Activated T-cell treated with anti-CD3 and anti-CD28 coated beads, Interleukin-2, amount 50 U/mL, for 1 hour (primary cell): ENCODE measurements at places on chromosomes 3 and 15.

DNA sequence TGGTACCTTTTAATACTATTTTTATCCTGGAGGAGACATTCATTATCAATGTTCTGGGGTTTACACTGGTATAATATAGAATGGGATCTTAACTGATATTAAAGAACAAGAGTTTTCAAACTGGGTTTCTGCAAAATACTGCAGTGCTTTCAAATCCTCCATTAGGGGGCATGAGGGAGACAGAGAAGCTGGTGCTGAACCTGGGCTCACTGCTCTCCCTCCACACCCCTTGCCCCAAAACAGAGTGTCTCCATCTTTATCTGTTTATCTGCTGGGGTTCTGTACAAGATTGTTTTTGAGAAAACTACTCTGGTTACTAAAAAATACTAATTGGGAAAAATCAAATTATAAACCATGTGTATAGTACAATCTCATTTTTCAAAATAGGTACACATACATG is 41.7 kb downstream of the CADPS start:
- no peak for DNase-seq

DNA sequence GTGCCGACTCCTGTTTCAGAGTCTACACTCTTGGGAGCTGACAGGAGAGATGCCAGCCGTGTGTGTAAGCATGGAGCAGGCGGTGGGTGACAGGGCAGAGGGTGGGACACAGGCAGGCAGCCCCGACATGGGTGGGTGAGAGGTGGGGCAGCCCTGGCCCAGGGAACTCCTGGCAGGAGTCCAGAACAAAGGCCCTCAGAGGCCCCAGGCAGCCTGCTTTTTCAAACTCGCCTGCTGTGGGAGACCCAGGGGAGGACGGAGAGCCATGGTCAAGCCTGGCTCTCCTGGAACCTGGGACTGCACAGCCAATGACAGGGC is 29.3 kb upstream of the SLC41A3 start:
- no peak for DNase-seq

DNA sequence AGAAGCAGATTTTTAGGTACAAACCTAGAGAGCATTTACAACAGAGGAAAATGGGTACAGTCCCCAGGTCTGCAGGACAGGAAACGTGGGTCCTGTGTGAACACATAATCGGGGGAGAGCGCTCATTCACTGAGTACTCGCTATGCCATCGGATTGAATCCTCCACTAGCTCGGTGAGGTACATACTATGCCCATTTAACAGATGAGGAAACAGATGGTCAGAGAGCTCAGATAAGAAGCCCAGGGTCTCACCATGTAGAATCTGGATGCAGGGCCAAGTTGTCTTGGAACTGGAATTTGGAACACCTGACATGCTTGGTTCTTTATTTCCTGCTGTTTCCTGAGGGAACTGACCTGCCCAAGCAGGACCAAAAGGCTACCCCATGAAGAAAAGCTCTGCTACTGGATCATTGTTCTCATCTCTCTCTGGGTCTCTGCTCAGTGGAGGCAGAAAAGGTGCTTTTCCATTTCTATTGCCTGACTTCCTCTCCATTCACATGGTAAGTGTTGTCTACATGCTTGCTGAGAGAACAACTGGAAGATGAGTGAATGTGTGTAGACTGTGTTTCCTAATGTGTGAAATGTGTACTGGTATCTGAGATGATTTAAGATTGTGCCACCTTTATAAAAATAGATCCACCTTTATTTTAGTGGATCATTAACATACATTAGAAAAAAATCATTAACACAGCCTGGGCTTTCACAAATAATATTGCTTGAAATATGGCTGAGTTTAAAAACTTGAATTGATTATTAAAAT is 89.1 kb downstream of the TGFBR2 start:
- DNase-seq, result no peak

- no peak for DNase-seq
Measured at GRCh38 chr3:18208856-18209255, 216.3 kb downstream of the SATB1 start.

DNA sequence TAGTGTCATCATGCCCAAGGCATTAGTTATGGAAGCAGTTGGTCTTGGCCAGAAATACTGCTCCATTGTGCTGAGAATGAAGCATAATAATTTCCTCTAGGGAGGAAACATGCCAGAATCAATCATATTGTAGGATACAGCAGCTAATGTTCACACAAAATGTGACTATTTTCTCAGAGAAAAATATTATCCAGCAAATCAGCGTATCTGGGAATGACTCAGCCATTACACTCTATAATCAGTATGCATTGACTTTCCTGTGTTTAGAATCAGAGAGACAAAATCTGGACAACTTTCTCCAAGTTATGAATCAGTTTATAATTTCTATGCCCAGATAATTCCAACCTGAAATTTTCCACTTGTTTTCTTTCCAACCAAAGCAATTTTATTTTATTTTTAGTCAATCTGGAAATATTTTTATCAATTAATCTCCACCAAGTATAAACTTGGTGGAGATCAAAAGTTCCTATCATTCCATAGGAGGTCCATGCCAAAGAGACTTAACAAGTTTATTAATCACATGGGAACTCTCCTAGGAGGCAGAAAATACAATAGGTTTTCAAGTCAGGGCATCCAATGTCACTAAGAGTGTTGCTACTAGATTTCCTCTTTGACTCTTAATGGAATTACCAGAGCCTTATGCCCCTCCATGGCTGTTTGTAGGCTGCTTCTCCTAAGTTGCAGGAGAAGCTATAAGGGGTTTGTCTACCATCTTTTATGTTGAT is 36.4 kb downstream of the SUCNR1 start:
- DNase-seq, result no peak

DNA sequence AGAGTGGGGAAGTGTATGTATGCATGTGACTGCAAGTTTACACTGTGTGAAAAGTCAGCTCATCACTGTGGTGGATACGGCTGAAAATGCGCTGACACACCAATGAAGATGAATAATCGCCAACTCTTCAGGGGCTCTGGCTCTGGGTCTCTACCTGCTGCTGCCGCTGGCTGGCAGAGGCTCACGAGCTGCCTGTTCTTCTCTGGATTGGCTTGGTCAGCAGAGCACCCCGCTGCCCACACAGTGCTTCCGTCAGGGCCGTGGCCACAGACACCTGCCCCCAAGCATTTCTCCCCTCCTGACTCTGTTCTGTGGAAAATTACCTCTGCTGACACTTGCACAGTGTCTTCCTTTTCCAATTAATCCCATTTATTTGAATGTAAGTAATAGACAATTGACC is 215.5 kb downstream of the GAP43 start:
- no peak for DNase-seq

GRCh38 chr3:140753865-140754754 is 76.2 kb downstream of the TRIM42 start:
- DNase-seq, result no peak

DNA sequence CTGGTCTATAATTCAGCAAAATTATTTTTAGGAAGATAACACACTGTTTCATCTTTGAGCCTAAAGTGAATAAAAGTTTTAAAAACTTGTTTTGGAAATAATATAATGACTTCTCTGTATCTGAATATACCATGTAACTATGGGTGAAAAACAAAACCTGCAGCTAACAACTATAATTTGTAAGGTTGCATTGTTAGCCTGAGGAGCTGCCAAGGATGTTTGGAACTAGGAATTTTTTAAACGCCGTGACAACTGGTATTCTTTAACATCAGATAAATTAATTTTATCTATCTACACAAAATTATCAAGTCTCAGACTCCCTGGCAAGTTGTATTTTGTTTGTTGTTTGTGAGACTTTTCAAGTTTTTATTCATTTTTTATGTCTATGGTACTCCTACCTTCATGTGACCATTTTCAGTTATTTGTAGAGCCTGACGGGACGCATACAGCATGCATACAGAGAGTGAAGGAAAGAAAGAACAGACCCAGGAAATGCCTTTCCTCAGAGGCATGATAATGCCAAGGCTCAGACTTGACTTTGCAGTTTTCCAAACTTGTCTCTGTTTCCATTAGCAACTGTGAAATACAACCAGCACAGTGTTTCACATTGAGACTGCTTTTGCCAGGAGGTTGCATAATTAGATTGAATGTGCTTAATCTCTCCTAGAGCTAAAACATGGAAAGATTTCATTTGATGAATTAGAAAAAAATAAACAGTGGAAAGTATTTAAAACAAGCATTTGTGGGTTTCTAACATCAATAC is 60.8 kb upstream of the ARHGEF26 start:
- DNase-seq, result no peak

- DNase-seq, result no peak
Measured at GRCh38 chr3:171851660-171852058, 8.5 kb downstream of the TMEM212 start.
